ENCODE measurements at places on chromosomes 7 and 10.

GRCh38 chr7:144534196-144534595 lies 130.7 kb upstream of the NOBOX start:
- no peak for DNase-seq

GRCh38 chr7:20141666-20142065 lies 75.5 kb downstream of the MACC1 start:
- DNase-seq, result peak; percentile 96

GRCh38 chr7:20783125-20783699 lies 3.5 kb downstream of the SP8 start:
- DNase-seq, result no peak

DNA sequence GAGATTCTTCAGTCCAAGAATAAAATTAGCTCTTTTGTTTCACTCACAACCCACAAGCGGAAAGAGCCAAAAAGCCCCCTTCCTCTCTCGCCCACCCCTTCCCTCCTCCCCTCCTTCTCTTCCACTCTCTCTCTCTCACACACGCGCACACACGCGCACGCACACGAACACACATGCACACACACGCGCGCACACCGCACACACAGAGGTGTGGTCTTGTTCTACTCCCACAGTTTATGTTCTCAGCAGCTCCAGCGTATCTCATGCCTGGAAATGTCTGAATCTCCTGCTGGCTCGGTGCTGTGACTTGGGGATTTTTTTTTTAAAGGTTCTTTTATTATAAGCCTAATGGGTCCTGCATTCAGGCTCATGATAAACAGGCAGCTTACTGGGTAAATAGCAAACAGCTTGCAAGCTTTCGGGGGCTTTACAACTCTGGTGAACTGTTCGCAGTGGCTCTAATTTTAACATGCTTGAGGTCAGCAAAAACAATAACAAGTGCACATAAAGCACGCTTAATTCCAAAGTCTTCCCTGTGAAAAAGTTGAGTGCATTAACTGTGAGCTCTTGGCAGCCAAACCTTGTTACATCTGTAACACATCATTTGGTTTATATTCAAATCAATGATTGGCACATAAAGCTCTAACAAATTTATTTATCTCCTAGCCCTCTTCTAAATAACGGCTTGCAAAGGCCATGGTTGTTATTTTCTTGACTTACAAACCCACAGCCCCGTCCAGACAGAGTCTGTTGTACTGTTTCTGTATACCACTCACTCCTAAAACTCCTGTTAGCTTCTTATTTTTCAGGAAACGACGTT lies 424.1 kb upstream of the MGMT start:
- no peak for DNase-seq
